ENCODE measurements at places on chromosomes 11 and 22. TPM values are rescaled to one million over a fixed set of nuclear protein-coding genes. Genes with fewer than 3 reads are reported as not detected.

GRCh38 chr22:42461511-42461910 is 29.3 kb upstream of the NFAM1 start:
- H3K4me3 ChIP-seq = no peak overlapping the region
- peak overlapping the region; percentile 52 for H3K27ac ChIP-seq
- peak; percentile 54 for DNase-seq
- peaks cover 34% of the 10 kb centered on the region for H3K4me1 ChIP-seq
- no peaks in the 10 kb centered on the region for H3K36me3 ChIP-seq

- H3K36me3 ChIP-seq = peaks cover 3% of the 10 kb centered on the region
- DNase-seq = no peak
- peaks cover 28% of the 10 kb centered on the region for H3K4me1 ChIP-seq
- no peak overlapping the region for H3K4me3 ChIP-seq
Observed at GRCh38 chr22:44799077-44799945, 46.9 kb downstream of the ARHGAP8 start.

GRCh38 chr11:62593434-62594044 is 2.2 kb upstream of the TUT1 start:
- no peaks in the 10 kb centered on the region for H3K27me3 ChIP-seq
- H3K36me3 ChIP-seq = peaks cover 54% of the 10 kb centered on the region
- peak; percentile 89 for DNase-seq
- H3K27ac ChIP-seq = peak overlapping the region; percentile 82
- peak overlapping the region; percentile 55 for H3K4me3 ChIP-seq

GRCh38 chr11:17803754-17804334 is 69.3 kb downstream of the KCNC1 start:
- H3K27ac ChIP-seq = no peak overlapping the region
- H3K27me3 ChIP-seq = no peaks in the 10 kb centered on the region
- H3K4me3 ChIP-seq = no peak overlapping the region
- H3K4me1 ChIP-seq = peaks cover 24% of the 10 kb centered on the region
- no peaks in the 10 kb centered on the region for H3K36me3 ChIP-seq

- H3K4me1 ChIP-seq = peaks cover 17% of the 10 kb centered on the region
- H3K36me3 ChIP-seq = no peaks in the 10 kb centered on the region
- no peak overlapping the region for H3K4me3 ChIP-seq
- no peaks in the 10 kb centered on the region for H3K27me3 ChIP-seq
Observed at GRCh38 chr11:13473013-13473722, 10.1 kb upstream of the BTBD10 start.

- peak overlapping the region; percentile 12 for H3K4me3 ChIP-seq
- peaks cover 29% of the 10 kb centered on the region for H3K36me3 ChIP-seq
- no peak overlapping the region for H3K27ac ChIP-seq
- H3K27me3 ChIP-seq = no peaks in the 10 kb centered on the region
Observed at GRCh38 chr11:90218606-90219005, 4.2 kb downstream of the CHORDC1 start.

- H3K27ac ChIP-seq = no peak overlapping the region
- H3K4me3 ChIP-seq = no peak overlapping the region
- H3K36me3 ChIP-seq = peaks cover 9% of the 10 kb centered on the region
- DNase-seq = no peak
- H3K4me1 ChIP-seq = peaks cover 22% of the 10 kb centered on the region
- H3K27me3 ChIP-seq = peaks cover 14% of the 10 kb centered on the region
Observed at GRCh38 chr22:45067731-45068130, 57.9 kb upstream of the PHF21B start.

DNA sequence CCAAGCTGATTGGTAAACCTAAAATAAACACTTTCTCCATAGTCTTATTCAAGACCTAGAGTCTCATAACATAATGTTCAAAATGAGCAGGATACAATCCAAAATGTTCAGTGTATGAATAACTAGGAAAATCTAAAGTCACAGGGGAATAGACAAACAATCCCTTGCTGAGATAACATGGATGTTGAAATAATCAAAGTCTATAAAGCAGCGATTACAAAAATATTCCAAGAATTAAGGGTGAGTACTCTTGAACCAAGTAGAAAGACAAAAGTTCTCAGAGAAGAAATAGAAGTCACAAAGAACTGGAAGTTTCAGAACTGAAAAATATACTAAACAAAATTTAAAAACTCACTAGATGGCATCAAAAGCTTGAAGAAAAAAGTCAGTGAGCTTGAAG is 561.0 kb downstream of the INSC start:
- no peaks in the 10 kb centered on the region for H3K27me3 ChIP-seq
- H3K4me1 ChIP-seq = no peaks in the 10 kb centered on the region
- H3K4me3 ChIP-seq = no peak overlapping the region
- H3K36me3 ChIP-seq = peaks cover 19% of the 10 kb centered on the region

GRCh38 chr11:77179048-77179447 is 51.0 kb downstream of the MYO7A start:
- no peak overlapping the region for H3K4me3 ChIP-seq
- no peak overlapping the region for H3K27ac ChIP-seq
- DNase-seq = no peak
- 0 out of 2 replicates have a peak, but pooled peaks cover 8% of the 10 kb centered on the region for H3K27me3 ChIP-seq
- H3K4me1 ChIP-seq = peaks cover 28% of the 10 kb centered on the region

GRCh38 chr22:24059121-24059520 is 48.0 kb downstream of the CABIN1 start:
- H3K4me3 ChIP-seq = no peak overlapping the region
- no peak overlapping the region for H3K27ac ChIP-seq
- DNase-seq = no peak
- no peaks in the 10 kb centered on the region for H3K27me3 ChIP-seq

PACS1 gene
- total RNA-seq = 30.9 TPM

CADM1 gene
- total RNA-seq = 27.3 TPM

EHF gene
- 0.60 TPM for total RNA-seq

NAV2 gene
- 42.8 TPM for total RNA-seq
